Right lung (tissue), 10 donors: ENCODE measurements at places on chromosomes 2 and 18. TPM values are rescaled to one million over a fixed set of nuclear protein-coding genes. Genes with fewer than 3 reads are reported as not detected.
A peak's percentile ranks its signal among the peaks of the same experiment; 100 is the strongest.

DNA sequence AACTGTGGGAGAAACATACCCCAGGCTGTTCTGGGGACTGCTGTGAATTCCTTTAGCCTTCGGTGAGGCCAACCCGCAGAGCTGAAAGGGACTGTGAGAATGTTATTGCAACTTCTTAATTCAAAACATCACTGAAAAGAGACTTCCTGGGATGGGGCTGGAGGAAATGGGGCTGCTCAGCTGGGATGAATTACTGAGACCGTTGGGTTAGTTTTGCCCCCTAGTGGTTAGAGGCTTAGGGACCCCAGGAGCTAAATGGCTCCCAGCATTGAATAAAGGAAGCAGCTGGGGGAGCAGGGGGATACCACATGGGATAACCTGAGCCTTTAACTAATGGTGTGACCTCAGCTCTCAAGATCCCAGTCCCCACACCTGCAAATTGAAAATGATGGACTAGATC lies 941.1 kb upstream of the FANCL start:
- peak; percentile 6 for DNase-seq

- peak; percentile 13 for DNase-seq
Measured at GRCh38 chr2:222903234-222904220, 42.7 kb downstream of the ACSL3 start.

DNA sequence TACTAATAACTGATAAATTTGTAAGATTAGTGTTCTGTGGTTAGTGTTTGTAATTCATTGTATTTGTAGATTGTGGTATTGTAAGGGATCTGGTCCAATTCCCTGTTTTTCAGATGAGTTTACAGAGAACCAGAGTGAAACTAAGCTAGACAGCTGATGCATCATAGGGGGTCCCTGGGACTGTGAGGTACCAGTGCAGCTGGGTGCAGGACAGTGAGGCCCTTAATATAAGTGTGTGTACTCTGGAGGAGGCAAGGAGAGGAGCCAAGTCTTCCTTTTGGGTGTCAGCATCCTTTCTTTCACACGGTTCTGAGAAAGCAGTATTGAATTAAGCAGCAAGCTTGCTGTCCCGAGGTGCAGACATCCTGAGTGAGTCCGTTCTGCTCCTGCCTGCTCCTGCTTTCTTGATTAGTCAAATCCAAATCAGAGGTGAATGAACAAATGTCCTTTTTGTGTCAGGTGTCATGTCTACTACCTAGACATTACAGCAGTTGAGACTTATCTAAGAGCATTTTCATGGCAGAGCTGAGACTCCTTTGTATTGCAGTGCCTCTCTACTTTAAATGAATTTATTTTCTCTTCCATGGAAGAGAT lies 194.9 kb downstream of the MCFD2 start:
- DNase-seq = no peak

PRKCE gene
- 12.8 TPM for polyA plus RNA-seq

STEAP3 gene
- 2.9 TPM for polyA plus RNA-seq

RNF144A gene
- 22.8 TPM for polyA plus RNA-seq
